Right atrium auricular region (tissue), 2 donors: ENCODE measurements at places on chromosomes 13 and 19.
A peak's percentile ranks its signal among the peaks of the same experiment; 100 is the strongest.

- no peak for DNase-seq
These were observed 15.1 kb downstream of the SAFB start for GRCh38 chr19:5637971-5638370.

DNA sequence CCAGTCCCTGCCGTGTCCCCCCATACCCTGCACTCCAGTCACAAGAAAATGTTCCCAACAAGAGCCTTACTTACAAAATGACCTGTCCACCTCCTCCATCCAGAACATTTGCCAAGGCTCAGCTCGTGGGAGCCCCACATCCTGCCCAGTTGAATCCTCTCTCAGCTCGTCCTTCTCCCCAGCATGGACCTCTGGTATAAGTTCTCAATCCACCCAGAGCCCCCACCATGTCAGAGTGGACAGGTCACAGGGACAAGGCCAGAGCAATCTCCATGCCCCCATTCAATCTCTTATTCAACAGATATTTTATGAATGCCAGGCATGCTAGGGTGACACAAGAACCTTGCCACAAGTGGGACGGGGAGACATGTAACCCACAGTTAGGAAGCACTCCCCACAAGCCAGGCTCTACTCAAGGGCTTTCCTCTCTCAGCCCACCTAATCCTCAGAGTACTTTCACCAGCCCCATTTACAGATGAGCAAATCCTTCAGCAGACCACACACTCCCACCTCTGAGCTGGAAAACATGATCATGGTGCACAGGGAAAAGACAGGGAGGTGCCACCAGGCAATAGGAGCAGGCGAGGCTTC is 15.1 kb downstream of the DEDD2 start:
- DNase-seq, result no peak

GRCh38 chr19:46606019-46606418 is 4.9 kb downstream of the CALM3 start:
- DNase-seq, result no peak

DNA sequence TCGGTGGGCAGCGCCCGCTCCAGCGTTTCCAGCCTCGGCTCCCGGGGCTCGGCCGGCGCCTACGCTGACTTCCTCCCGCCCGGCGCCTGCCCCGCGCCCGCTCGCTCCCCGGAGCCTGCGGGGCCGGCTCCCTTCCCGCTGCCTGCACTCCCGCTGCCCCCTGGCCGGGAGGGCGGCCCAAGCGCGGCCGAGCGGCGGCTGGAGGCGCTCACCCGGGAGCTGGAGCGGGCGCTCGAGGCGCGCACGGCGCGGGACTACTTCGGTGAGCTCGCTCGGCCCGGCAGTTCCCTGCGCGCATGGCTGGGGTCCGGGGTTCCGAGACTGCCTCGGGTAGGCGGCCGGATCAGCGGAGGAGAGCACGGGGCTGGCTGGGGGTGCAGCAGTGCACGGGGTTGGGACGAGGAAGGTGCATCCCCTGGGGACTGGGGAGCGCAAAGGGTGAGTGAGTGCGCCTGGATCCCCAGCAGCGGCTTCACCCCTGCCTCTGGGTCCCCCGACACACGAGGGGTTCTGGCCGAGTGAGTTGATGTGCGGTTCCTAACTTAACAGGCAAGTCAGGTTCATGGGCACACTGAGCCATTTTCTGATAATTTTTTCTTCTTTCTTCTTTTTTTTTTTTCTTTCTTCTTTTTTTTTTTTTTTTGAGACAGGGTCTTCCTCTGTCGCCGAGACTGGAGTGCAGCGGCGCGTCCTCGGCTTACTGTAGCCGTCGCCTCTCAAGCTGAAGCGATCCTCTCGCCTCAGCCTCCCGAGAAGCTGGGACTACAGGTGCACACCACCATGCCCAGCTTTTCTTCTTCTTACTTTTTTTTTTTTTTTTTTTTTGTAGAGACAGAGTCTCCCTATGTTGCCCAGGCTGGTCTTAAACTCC is 1.1 kb downstream of the WTIP start:
- DNase-seq, result no peak

GRCh38 chr19:33763633-33764371 is 32.9 kb upstream of the KCTD15 start:
- DNase-seq, result no peak

GRCh38 chr19:35375505-35376307 is 4.8 kb downstream of the GPR42 start:
- no peak for DNase-seq

DNA sequence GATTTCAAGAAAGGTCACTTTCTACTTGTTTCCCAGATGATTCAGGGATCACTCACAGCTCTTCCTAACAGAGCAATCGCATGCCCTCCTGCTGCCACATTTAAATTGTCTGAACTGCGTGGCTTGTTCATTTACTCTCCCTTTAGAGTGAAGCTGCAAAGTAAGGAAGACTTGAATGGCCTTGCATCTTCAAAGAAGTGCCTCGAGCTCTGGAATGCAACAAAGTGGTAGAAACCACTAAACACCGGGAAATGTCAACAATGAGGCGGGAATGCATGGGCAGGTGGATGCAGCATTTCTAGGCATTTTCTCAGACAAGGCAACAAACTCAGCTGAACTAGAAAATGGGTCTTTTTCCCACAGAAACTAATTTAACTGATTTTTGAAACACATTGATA is 10.3 kb upstream of the DACH1 start:
- DNase-seq, result no peak

DNA sequence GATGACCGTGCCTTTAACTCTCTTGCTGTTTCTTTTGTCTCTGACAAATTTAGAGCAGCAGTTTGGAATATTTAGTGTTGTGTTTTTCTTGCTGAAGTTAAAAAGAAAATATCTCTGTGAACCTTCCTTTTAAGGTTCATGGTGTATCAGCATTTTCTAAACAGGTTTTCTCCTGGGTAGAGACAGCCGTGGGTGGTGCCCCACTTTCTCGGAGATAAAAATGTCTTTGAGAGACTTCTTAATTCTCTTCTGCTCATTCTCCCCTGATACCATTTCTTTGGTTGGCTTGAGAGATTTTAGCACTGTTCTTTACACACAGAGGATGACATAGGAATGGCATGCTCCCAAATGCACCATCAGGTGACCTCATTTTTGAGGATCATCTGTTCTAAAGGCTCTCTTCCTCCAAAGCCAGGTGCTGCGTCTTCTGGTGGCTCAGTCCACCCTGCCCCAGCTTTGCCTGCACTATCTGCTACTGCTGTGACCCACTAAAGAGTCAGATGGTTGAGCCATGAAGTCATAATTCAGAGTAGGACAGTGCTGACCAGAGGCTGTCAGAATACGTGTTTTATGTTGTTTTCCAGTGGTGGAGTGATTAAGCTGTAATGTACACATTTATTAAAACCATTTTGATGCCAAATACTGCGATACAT is 90.3 kb upstream of the SLC10A2 start:
- no peak for DNase-seq

- DNase-seq, result peak; percentile 89
These were observed 36.8 kb downstream of the ACTN4 start for GRCh38 chr19:38684078-38684861.

DNA sequence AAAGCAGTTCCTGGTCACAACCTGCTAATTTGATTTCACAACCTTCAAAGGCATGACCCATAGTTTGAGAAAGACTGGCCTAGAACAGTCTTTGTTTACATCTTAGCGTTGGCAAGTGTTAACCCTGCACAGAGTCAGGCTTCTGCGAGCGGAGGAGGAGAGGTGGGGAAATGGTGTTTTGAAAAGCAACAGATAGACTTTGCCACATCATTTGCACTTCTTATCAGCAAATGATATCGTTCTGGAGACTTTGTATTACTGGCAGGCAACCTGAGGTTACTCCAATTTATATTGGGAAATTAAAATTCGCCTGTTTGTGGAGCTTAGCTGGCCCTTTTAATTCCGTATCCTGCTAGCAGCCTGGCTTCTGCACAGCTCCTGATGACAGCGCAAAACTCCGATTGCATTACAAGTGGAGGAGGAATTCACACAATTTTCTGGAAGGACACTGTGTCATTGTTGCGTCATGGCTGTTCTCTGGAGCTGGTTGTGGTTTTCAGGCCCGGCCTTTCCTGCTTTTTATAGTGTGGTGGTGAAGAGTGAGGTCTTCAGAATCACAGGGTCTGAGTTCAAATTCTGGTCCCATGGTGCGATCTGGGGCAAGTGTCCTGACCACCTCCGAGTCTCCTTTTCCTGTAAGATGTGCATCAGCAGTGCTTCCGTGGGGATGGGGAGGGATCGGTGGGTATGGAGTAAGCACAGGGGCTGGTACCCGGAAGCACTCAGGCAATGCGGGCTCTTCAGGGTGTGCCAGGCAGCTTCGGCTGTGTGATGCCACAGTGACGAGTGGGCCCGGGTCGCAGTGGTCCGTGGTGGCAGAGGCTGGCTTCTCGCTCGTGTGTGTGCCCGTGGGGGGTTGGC is 49.1 kb upstream of the EHD2 start:
- peak; percentile 95 for DNase-seq

- no peak for DNase-seq
These were observed 1.3 kb downstream of the ZNF780A start for GRCh38 chr19:40089462-40089861.

- peak; percentile 67 for DNase-seq
These were observed 29.2 kb upstream of the TSHZ3 start for GRCh38 chr19:31378404-31378803.

- no peak for DNase-seq
These were observed 1.4 kb downstream of the FGF9 start for GRCh38 chr13:21672287-21672680.

DNA sequence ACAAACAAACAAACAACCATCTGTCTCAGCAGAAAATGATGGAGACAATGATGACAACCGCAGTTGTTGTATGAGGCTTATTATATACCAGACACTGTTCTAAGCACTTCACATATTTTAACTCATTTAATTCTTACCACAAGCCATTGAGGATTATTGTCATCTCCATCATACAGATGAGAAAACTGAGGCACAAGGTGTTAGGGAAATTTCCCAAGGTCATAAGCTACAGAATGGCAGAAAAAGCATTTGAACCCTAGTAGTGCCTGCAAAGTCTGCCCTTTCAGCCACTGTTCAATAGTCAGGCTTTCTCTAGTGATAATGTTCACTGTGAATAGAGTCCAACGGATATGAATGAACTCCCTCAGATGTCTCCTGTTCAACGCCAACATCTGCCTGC is 60.1 kb downstream of the GPALPP1 start:
- DNase-seq, result no peak
